ENCODE measurements at places on chromosomes 6 and 20.

- no peak for DNase-seq
Observed at GRCh38 chr6:107673076-107673494, 151.0 kb downstream of the SCML4 start.

DNA sequence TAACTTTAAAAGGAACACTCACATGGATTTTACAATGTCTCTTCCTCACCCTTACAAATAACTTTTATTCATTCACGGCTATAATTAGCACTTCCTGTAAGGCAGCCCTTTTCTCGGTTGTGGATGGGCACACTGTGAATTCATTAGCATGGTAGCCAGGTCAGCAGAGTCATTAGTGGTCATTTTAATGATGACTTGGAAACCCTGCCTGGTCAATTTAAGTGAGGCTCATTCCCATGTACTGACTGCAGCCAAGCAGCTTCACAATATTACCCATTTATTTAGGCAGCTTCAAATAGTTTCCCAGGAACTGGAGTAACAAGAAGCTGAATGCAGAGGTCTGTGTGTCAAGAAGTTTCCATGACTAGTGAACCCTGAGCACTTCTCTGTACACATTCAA lies 248.8 kb downstream of the KHDC1L start:
- no peak for DNase-seq

DNA sequence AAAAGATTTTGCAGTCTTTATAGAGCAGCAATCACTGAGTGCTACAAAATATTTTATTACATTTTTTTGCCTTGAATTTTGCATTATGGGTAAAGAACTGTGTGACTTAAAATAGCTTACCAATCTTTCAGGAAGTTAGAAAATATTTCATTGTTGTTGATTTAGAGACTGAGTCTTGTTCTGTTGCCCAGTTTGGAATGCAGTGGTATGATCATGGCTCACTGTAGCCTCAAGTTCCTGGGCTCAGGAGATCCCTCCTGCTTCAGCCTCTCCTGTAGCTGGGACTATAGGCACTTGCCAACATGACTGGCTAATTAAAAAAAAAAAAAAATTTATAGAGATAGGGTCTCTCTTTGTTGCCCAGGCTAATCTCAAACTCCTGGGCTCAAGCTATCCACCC lies 100.8 kb downstream of the ADGRB3 start:
- no peak for DNase-seq

DNA sequence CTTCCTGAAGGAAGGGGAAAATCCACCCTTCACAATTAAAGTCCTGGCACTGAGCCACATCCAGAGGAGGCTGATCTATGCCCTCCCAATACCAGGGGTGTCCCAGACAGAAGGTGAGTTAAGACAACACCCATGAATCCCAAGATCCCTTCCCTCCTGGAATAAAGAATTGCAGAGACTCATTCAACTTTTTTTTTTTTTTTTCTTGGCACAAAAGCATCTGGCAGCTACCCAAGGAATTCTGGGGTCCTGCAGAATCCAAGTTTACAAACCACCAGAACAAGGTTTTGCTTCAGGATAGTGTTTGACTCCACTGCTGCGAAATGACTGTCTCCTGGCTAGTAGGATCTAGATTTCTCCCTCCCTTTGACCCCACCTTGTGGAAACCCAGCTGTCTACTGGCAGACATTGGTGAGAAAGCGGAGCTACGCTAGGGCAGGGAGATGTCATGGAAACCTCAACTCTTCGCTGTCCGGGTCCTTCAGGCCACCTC lies 37.4 kb downstream of the JAG1 start:
- no peak for DNase-seq

DNA sequence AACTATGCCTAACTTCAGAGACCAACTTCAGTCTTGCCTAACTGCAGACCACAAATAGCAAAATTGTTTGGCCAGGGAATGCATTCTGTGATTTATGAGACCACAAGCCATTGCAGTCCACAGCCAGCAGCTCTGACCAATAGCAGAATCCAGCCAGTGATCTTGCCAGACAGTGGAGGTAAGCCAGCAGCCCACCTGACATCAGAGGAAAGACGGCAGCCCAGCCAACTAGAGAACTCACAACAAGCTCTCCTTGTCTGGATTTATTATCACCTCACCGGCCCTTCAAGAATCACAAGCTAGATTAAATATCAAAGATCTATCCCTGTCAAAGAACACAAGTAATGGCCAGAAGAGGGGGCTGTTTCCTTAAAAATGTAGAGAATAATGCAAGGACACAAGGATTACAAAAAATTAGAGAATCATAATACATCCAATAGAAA lies 66.5 kb upstream of the SLC35F1 start:
- DNase-seq = peak; percentile 60

DNA sequence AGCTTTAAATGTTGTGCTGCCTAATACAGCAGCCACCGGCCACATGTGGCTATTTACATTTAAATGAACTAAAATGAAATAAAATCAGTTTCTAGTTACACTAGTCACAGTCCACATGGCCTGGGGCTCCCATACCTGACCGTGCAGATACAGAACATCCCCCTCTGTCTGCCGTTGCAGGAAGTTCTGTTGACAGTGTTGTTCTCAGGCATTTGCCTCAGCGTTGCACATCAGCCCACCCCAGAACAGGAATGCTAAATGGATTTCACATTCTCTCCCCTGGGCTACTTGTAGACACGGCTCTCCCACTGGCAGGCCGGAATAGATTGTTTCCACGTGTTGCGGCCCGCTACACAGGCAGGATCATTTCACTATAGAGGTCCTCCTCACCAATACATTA lies 26.3 kb downstream of the JAG1 start:
- DNase-seq = peak; percentile 11
